ENCODE measurements at places on chromosomes 2 and 18.

DNA sequence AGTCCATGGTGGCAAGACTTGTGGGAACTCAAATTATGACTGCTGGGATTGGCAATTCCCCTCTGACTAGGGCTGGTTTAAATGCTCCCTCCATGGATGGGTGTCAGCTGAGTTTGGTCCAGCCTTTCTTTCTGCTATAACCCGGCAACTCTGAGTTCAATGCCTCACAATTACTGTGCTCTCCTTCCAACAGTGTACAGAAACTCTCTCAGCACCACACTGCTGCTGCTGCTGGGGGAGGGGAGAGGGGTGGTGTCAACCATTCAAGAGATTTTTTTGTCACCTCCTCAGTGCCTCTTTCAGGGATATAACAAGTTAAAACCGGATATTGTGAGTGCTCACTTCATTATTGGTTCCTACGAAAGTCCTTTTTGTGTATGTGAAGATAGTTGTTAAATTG lies 830.3 kb upstream of the NXPH2 start:
- DNase-seq: no peak

GRCh38 chr18:1657876-1658275 lies 753.2 kb downstream of the ADCYAP1 start:
- no peak for DNase-seq

GRCh38 chr2:159209341-159210306 lies 76.9 kb downstream of the WDSUB1 start:
- no peak for DNase-seq

GRCh38 chr2:237939251-237939650 lies 27.6 kb upstream of the UBE2F start:
- no peak for DNase-seq

GRCh38 chr2:199914372-199914958 lies 3.4 kb downstream of the C2orf69 start:
- DNase-seq: no peak

Measured in COLO829 (cell line).